ENCODE measurements at places on chromosomes 7 and 10.

DNA sequence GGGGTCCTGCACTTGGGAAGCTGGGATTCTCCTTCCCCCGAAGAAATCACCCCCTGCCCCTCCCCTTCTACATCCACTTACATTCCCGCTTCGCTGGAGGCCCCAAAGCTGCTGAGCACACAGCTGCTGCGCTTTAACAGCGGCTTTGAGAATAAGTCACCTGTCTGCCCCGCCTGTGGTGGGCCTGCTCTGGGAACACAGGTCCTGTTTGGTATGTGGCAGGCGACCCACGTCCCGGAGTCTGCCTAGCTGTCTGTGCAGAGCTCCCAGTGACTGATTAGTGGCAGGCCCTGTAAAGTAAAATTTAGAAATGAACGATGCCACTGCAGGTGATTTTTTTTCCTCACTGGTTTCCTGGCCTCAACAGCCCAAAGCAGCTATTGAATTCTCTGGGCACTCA is 47.0 kb downstream of the CDH23 start:
- DNase-seq, result no peak

- no peak for DNase-seq
Observed at GRCh38 chr10:99908512-99908911, 101.2 kb downstream of the DNMBP start.

- DNase-seq, result no peak
Observed at GRCh38 chr7:157484411-157485081, 147.7 kb downstream of the DNAJB6 start.

GRCh38 chr7:157540606-157541294 is 203.9 kb downstream of the DNAJB6 start:
- no peak for DNase-seq

- DNase-seq, result peak; percentile 49
Observed at GRCh38 chr7:133534816-133535215, 281.9 kb downstream of the EXOC4 start.

DNA sequence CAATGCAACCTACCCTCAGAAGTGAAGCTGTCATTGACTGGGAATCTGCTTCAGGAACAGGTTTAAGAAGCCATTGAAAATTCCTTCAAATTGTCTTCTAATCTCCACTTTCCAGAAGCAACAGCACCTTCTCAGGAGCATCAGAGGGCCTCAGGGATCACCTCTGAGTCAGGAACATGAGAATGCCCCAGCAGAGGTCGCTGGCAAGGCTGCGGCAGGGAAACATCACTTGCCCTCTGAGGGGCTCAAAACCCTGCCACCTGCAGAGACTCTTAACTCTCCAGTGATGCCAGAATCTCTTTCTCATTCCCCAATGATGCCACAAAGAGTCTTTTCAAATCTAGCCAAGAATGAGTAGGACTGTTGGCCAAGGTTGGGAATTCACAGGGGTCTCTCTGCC is 5.9 kb upstream of the MAPK8 start:
- DNase-seq, result no peak

DNA sequence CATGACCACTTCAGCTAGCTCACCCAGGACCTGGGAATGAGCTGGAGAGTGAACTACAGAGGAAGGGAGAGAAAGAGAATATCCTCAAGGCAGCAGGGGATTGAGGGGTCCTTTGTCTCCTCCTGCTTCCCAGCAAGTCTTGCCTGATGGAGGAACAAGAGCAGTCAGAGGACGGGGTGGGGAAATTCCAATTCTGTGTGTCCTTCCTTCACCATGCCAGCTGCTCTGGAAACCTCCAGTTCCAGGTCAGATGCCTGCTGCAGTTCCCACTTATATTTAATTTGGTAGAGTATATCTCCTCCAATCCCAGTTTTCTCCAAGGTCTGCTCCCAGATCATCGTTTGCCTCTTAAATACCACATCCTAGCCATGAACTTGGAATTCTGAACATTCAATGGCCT is 21.4 kb upstream of the LEP start:
- DNase-seq, result no peak

DNA sequence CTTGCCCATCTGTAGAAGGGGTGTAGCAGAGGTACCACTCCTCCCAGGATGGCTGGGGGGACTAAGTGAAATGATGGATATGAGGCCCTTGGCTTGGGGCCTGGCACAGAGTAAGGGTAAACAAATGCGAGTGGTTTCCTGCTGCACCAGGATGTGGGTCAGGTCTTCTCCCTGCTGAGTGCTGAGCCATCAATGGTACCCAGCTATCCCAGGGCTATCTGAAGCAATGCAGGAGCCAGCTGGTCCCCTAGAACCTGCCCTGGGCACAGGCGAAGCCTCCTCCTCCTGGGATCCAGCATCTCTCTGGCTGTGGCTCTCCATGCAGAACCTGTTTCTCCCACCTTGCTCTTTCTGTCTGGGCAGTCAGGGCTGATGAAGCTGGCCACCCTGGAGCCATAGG is 20.9 kb upstream of the GOLGA7B start:
- DNase-seq, result no peak

GRCh38 chr10:5570007-5570655 is 45.4 kb downstream of the CALML3 start:
- no peak for DNase-seq

GRCh38 chr7:99835189-99835588 is 7.4 kb downstream of the CYP3A43 start:
- DNase-seq, result no peak

GRCh38 chr7:69706070-69706469 is 107.8 kb downstream of the AUTS2 start:
- DNase-seq, result no peak

- DNase-seq, result no peak
Observed at GRCh38 chr7:51121036-51121790, 195.4 kb downstream of the COBL start.

- DNase-seq, result no peak
Observed at GRCh38 chr7:147607157-147607800, 983.3 kb upstream of the C7orf33 start.

DNA sequence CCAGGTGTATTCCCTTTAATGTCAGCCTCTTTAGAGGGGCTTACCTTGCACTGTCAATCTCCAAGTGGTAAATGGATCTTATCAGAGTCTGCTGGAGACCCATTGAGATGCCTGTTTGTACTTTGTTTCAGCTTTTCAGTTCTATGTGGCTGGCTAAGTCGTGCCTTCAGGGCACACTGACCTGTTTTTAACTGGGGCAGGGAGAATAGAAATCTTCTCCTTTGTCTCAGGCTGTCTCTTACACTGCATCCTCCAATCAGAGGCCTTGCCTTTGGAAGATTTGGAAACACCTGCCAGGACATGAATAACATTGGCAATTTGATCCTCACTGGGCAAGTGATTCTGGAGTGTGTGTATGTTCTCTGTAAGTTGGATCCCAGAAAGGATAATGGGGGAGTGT is 65.0 kb downstream of the POU6F2 start:
- no peak for DNase-seq

DNA sequence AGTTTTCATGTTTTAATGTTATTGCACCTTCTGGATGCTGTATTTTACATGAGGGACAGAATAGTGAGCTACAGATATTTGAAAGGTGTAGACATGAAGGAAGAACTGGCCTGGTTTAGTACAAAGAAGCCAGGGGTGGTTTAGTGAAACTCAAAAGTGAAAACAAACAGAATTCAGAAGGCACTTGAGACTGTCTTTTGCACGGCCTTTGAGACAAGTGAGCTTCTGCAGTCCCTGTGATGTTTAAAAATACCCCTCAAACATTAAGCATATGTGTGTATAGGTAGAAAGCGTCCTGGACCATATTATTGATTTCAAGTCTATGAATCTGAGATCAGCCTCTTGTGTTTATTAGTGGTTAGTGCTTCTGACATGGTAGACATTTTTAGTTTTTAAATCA is 118.9 kb downstream of the CDK14 start:
- DNase-seq, result no peak

DNA sequence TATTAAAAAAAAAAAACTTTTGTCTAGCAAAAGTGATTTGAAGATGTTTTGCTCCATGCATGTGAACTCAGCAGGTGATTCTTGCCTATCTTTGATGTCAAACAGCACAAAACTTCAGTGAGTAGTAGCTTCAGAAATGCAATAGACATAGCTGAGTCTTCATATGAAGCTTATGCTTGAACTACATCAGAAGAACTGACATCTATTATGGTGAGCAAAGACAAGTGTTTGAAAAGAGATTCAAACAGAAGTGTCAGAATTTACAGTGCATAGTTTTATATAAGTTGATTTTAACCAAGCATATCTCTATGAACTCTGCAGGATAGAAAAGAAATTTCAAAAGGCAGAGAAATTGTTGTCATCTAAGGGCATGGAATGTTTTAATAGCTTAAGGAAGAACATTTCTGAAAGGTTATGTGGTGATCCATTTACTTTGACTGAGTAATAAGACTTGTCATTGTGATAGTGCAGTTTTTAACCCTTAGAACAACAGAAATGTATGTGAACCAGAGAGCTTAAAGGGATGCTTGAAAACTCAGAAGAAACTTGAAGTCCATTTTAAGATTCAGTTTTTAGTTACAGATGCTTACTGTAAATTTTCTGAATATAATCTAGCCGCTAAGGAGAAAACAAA is 351.4 kb downstream of the MDFIC start:
- no peak for DNase-seq

GRCh38 chr7:128091106-128091505 is 59.9 kb upstream of the LRRC4 start:
- no peak for DNase-seq

DNA sequence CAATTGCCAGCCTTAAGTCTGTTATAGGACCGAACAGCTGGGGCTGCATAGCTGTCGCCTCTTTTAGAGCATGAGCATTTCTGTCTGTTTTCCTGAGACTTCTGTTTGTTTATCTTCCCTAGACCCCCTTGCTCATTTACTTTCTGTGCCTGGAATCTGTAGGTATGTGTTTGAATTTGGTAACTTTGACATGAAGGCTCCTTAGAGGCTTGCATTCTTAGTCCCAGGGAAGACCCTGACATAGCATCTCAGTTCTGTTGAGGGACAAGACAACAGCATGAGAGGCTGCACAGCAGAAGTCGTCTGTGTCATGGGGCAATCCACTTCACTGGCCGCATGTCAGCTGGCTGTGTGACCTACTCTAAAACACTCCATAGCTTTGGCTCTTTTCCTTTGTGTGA is 58.7 kb downstream of the KLHDC10 start:
- no peak for DNase-seq

GRCh38 chr7:73858807-73859206 is 2.2 kb upstream of the TMEM270 start:
- DNase-seq, result no peak

DNA sequence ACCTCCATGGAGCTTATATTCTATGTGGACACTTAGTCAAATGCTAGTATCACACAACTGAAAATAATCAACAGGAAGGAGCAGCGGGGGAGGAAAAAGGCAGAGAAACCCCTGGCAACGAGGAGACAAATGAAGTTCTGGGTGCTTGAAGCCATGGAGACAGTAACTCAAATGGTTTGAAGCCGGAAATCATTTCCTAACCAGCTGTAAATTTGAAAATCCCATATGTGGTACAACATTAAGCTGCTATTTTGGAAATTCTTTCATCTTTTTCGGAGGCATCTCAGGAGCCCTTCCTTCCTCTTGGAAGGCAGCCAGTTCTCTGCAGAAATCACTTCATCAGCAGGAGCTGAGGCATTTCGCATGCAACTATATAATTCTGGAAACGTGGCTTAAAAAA is 91.4 kb downstream of the PPP1R3C start:
- peak; percentile 12 for DNase-seq

GRCh38 chr7:116571552-116571951 is 46.7 kb downstream of the CAV1 start:
- no peak for DNase-seq

DNA sequence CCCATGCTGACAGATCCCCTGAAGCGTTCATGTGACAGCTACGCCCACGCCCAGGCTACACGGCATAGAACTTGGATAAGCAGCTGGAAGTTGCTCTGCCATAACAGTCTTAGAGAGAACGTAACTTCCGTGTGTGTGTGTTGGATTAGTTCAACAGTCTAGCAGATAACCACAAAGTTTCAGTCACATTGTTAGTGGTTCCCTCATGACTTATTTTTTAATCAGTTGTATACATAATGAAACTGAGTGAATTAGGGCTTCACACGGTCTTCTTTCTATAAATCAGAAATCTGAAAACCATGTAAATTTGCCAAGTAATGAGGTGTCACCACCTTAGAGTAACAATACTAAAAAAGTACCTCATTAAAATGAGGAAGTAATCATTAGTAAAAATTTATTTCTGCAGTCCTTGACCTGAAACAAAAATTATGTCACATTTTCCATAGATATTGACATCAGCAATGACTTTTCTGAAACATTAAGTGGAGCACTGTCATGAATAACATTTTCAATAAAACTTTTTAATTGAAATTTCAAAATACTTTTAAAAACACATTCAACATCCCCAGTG is 21.7 kb upstream of the MACC1 start:
- no peak for DNase-seq

- no peak for DNase-seq
Observed at GRCh38 chr10:79494871-79495705, 17.2 kb upstream of the EIF5AL1 start.

DNA sequence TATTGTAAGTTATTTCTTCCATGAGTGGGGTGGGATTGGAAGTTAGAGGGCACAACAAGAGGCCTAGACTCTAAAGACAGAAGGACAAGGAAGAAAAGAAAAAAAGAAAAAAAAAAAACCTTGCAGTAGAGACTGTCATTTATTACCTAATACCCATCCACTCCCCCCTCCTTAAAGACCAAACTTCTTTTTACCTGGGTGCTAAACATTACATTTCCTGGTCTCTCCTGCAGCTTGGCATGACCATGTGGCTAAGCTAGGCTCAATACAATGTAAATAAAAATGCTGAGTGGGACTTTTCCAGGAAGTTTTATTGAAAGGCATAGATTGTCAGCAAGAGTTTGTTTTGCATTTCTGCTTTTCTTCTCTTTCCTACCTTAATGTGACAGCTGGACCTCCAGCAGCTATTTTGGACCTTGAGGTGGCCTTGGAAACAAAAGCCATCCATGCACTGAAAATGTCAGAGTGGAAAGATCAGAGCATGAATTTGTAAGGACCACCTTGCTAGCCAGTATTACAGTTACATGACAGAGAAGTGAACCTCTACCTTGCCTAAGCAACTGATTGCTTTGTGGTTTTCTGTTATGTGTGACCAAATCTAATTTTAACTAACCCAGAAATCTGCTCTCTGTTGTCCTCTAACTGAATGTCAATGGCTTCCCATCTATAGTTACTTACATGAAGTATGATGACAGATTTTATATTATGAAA is 81.3 kb upstream of the SFMBT2 start:
- DNase-seq, result no peak

- no peak for DNase-seq
Observed at GRCh38 chr7:71784180-71784579, 628.0 kb downstream of the CALN1 start.

- no peak for DNase-seq
Observed at GRCh38 chr10:17652585-17652984, 8.6 kb downstream of the STAM start.

GRCh38 chr7:74371381-74372341 is 82.0 kb upstream of the GTF2IRD1 start:
- peak; percentile 9 for DNase-seq
